ENCODE measurements at places on chromosomes 12 and 14.
A peak's percentile ranks its signal among the peaks of the same experiment; 100 is the strongest.

GRCh38 chr12:49365542-49365941 lies 1.7 kb upstream of the SPATS2 start:
- no peak for DNase-seq

- peak; percentile 26 for DNase-seq
These were observed 5.1 kb downstream of the ARHGDIB start for GRCh38 chr12:14956024-14956891.

- no peak for DNase-seq
These were observed 11.1 kb downstream of the SLC48A1 start for GRCh38 chr12:47783821-47784819.

DNA sequence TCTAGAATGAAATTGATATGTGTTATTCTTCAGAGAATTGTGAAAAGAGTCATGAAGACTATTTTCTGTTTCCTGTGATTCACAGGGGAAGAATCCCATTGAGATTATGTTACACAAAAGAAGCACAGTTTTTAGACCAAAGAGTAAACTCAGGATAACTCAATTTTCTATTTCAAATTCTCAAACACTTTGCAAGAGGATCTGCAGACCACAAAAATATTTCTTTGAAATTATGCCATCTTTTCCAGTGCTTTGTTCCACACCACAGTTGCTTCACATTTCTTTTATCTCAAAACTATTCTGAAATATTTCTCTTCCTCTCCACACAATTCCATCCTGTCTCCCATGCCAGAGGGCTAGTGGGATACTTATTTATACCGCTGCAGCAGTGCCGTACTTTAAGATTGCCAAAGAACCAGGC lies 188.9 kb upstream of the FOXG1 start:
- no peak for DNase-seq

DNA sequence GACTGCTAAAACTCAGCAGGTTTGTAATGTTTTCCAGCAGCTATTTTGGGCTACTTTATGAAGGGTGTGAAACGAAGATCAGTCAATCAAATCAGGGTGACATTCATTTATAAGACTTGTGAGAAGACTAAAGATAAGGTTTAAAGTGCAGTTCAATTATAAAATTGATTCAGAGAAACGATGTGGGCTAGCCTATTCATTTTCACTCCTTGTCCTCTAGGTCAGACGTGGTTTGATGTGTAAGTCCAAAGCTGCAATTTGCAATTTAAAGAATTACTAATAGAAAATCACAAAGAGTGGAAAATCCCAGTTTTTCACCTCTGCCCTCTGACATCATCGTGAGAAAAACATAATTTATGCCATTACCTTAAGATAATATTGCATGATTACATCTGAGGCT lies 243.5 kb upstream of the NOVA1 start:
- no peak for DNase-seq

GRCh38 chr12:50614167-50614759 lies 109.5 kb downstream of the DIP2B start:
- no peak for DNase-seq

DNA sequence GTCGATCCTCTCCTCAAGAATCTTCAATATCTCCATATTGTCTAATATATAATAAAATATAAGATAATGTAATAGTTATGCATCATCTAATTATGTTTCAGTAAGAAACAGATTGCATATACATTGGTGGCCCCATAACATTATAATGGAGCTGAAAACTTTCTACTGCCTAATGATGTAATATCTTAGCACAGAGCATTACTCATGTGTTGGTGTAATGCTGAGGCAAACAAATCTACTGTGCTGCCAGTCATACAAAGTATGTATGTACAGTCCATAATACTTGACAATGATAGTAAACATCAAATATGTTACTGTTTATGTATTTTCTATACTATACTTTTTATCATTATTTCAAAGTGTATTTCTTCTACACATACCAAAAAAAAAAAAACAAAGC lies 128.7 kb downstream of the CPNE8 start:
- DNase-seq: no peak

- no peak for DNase-seq
These were observed 5.5 kb downstream of the RNASE1 start for GRCh38 chr14:20797164-20797563.

- DNase-seq: no peak
These were observed 25.1 kb downstream of the ANKS1B start for GRCh38 chr12:99959549-99960170.

GRCh38 chr12:57429473-57430111 lies 1.3 kb downstream of the R3HDM2 start:
- no peak for DNase-seq

GRCh38 chr12:104351057-104351983 lies 47.8 kb downstream of the EID3 start:
- DNase-seq: no peak

DNA sequence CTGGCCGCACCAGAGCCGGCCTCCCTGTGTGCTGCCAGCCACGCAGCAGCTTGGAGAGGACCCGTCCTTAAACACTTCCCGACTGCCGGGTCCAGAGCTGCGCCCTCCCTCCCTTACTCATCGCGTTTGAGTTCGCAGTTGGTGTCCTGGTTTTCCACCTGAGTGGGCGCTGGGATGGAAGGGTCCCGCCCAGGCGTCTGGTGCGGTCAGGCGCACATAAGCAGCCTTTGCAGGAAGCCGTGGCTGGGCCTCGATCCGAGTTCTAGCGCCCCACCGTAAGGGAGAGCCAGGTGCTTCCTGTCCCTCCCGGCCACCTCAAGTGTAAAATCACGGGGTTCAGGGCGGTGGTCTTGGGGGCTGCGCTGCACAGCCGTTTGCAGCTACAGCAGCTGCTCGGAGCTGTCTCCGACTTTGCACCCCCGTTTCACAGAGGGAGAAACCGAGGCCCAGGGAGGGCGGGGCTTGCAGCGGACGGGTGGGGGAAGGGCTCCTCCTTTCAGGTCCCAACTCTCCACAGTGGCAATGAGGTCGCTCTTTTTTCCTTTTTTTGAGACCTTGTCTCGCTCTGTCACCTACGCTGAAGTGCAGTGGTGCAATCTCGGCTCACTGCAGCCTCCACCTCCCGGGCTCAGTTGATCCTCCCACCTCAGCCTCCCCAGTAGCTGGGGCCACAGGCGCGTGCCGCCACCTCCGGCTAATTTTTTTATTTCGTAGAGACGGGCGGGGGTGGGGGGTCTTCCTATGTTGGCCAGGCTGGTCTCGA lies 51.3 kb downstream of the LRCOL1 start:
- DNase-seq: no peak

GRCh38 chr12:127174881-127175280 lies 1092.1 kb upstream of the TMEM132C start:
- DNase-seq: no peak

DNA sequence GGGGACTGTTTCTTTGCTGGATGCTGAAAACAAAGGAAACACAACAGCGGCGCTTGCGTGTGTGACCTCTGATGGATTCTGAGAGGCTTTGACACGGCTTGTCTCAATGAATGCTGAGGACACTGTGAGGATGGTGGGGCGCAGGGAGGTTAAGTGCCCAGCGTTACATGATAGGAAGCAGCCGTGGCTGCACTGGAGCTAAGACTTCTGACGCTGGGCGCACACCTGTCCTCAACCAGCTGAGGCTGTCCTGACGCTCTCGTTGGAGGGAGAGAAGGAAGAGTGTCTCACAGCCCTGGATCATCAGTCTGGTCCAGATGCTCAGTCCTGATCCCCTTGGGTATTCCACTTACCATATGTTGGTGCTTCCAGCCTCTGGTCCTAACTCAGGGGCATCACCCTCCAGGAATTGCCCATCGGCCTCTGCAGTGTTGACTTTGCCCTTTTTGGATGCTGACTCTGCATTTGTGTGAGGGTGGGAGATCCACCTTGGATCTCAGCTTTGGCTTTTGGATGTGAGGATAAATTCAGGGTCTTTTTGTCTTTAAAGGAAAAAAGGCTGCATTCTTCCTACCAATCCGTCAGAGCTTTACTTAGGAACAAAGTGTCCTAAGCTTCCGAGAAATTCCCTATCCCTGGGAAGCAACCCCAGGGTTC lies 125.2 kb downstream of the ZNF664 start:
- DNase-seq: no peak

- DNase-seq: no peak
These were observed 63.2 kb downstream of the FBXL14 start for GRCh38 chr12:1531153-1531653.

- no peak for DNase-seq
These were observed 25.1 kb downstream of the TEP1 start for GRCh38 chr14:20388159-20388558.

GRCh38 chr12:56840922-56841321 lies 77.8 kb downstream of the HSD17B6 start:
- no peak for DNase-seq

GRCh38 chr14:98769326-98769725 lies 502.7 kb downstream of the BCL11B start:
- DNase-seq: no peak
